ENCODE measurements at places on chromosomes 11 and 22. TPM values are rescaled to one million over a fixed set of nuclear protein-coding genes. Genes with fewer than 3 reads are reported as not detected.
A peak's percentile ranks its signal among the peaks of the same experiment; 100 is the strongest.

- ATAC-seq: no peak
Measured at GRCh38 chr11:128690665-128691101, 3.2 kb upstream of the FLI1 start.

DNA sequence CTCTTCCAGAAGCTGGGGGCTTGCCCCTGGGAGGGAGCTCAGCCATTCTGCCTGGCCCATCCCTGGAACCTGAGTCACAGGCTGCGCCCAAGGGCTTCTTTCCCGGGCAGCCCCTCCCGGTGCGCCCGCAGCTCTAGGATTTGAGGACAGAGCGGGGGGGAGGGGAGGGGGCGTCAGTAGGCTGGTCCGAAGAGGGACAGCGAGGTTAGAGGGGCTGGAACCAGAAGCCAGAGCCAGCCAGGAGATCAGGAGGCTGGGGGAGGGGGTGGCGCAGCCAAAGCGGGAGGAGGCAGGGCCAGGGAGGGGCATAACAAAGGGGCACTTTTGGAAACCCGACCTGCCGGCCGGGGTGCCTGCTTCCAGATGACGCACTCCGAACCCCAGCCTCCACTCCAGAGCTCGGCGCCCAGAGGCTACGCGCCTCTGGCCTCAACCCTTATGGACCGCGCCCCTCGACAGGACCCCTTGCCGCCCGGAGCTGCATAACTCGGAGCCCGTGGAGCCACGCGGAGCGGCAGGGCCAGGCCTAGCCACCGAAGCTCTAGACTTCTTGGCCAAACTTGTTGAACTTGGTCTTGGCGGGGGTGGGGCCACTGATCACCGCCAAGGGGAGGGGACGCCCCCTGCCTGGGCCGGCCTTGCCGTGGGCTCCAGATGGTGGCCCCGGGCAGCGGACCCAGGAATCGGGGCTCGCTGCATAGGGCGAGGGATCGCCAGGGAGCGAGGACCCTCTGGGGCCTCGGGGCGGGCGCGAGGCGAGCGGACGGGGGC lies 744 bp downstream of the PACSIN3 start:
- peak; percentile 19 for ATAC-seq

GRCh38 chr11:68776442-68777235 lies 25.3 kb upstream of the TESMIN start:
- no peak for ATAC-seq

- no peak for ATAC-seq
Measured at GRCh38 chr11:85316967-85317366, 310.2 kb downstream of the DLG2 start.

- ATAC-seq: peak; percentile 87
Measured at GRCh38 chr22:43867839-43868635, 5.7 kb upstream of the SULT4A1 start.

DNA sequence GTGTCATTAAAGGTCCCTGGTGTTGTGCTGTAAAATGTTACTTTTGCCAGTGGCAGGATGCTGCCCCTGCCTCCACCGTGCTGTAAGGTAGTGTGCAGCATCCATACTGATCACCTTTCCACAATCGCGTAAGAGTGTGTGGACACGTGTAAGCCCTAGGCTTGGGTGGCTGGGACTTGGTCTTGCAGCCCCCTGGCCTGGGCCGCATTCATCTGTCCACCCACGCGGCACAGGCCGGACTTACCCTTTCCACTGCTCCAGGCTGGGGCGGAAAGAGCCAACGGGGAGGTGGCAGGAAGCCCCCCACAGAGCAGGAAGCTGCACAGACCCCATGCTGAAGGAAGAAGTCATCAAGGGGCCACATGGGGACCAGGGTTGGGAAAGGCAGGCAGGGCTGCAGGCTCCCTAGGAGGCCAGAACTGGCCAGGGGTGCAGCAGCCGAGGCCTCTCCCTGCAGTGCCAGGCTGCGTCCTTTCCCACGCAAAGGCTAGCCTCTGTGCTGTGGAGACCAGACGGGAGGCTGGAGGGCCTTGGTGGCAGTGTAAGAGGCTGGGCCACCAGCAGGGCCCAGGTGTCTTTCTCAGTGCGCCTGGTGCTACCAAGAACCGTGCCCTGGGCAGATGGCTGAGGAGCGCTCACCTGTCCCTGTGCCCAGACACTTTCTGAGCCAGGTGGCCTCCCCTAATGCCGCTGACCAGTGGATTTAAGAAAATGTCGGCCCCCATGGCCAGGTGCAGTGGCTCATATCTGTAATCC lies 11.7 kb upstream of the TMEM191C start:
- ATAC-seq: no peak

- no peak for ATAC-seq
Measured at GRCh38 chr11:21588754-21589153, 604.1 kb upstream of the ANO5 start.

DNA sequence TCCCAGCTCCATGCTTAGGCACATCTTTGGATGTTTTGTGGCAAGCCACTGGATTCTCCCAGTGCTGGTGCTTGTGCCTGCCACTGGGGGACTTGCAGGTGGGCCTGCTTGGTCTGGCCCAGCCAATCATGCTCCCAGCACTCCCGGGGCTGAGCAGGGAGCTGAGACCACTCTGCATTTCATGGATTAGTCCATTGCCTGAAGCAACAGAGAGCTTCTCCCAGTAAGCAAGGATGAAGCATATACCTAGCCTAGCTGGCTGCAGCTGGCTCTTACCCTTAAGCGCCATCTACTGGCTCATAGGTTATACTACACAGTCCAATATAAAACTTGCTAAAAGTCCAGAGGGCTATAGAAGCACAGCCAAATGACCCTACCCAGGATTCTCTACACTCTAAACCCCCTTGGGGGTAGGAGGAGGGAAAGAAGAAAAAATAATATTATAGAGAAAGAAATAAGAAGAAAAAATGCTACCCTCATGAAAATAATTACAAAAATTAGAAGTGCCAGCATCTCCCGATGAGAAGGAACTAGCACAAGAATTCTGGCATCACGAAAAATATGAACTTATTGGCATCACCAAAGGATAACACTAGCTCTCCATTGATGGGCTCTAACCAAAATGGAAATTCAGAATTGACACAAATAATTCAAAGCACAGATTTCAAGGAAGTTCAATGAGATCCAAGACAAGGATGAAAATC lies 275.3 kb downstream of the C11orf87 start:
- ATAC-seq: peak; percentile 96

- no peak for ATAC-seq
Measured at GRCh38 chr11:3803726-3804495, 4.4 kb upstream of the PGAP2 start.

DNA sequence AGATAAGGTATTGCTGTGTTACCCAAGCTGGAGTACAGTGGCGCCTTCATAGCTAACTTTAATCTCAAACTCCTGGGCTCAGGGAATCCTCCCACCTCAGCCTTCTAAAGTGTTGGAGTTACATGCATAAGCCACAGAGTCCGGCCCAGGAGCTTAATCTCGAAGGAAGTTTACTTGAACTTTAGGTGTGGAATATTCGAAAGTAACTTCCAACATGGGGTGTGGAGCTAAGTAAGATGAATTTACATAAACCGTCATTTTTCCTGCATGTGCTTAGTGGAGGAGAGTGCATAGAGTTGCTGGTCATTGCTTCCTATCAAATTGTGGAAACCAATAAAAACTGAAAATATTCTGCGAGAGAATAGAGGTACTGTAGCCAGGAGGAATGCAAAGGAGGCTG lies 1.5 kb downstream of the ATG13 start:
- no peak for ATAC-seq

- no peak for ATAC-seq
Measured at GRCh38 chr11:59708537-59708936, 5.1 kb downstream of the OR10V1 start.

- no peak for ATAC-seq
Measured at GRCh38 chr11:17294033-17294432, 17.5 kb downstream of the NUCB2 start.

GRCh38 chr11:126280595-126280994 lies 2.3 kb upstream of the TIRAP start:
- ATAC-seq: no peak

DNA sequence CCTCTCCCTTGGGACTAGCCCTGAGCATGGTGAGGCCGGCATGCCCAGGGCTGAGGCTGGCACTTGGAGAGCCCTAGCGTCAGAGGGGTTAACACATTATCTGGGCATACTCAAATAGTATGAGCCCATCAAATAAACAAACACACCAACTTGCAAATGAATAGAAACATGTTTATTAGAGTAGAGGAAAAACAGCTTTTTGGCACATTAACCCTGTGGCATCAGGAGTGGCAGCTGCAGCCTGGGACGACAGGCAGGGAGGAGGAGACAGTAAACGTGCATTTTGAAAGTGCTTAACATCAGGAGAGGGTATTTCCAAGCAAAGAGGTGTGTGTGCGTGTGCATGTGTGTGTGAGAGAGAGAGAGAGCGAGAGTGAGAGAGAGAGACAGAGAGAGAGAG lies 684.9 kb downstream of the NTM start:
- no peak for ATAC-seq

- no peak for ATAC-seq
Measured at GRCh38 chr22:42001121-42001520, 2.5 kb downstream of the WBP2NL start.

DNA sequence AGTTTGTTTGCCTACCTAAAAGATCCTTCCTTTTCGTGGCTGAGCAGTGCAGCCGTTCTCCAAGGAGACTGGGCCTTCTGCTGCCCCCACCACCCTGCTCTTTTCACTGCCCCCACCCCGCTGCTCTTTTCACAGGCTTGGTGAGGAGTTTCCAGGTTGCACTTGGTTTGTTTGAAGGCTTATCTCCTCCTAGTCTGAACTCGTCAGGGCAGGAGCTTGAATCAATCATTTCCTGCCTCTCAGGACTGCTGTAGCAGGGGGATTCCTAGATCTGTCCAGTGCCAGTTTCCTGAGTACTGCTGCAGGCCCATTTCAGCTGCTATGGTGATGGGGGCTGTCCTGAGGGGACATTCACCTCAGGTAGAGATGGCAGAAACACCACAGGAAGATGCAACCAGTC lies 10.0 kb downstream of the MED15 start:
- no peak for ATAC-seq

- peak; percentile 97 for ATAC-seq
Measured at GRCh38 chr22:45290410-45290936, 5.7 kb downstream of the UPK3A start.

DNA sequence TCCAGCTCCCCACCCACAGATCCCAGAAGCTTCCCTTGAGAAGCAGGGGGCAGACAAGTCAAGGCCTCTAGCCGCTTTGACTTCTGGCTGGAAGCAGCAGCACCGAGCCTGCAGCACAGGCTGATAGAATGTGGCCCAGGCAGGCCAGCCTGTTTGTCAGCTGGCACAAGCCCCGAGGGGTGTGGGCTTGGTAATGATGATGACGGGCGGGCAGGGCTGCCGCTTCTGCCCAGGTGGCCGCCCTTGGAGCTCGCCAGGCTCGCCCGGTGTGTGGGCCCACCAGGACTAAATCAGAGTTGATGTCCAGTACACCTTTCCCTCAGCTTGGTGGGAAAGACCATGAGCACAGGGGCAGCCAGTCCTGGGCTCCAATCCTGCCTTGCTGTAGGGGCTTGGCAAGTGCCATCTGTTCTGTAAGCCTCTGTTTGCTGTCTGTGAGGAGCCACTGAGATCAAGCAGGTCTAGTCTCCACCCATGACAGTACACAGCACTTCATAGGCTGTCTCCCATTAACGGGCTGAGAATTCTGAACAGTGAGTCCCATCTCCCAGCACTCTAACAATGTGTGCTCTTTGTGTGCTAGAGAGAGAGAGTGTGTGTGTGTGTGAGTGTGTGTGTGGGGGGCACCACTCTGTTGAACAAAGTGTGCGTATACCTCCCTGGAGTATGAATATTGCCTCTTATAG lies 26.8 kb downstream of the MICAL2 start:
- ATAC-seq: no peak

DNA sequence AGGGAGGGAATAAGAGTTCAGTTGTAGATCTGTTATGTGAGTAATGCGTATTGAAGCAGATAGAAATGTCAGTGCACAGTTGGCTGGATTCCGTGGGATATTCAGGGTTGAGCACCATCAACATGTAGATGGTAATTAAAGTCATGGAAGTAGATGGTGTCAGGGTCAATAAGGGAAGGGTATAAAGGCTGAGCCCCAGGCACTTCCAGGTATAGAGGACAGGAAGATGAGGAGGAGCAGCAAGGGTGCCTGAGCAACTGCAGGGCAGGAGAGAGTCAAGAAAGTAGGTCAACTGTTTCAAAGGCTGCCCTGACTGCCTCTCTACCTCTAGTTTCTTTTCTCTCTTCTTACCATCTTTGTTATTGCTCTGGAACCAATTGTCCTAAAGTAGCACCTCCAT lies 85.9 kb downstream of the MICAL2 start:
- ATAC-seq: no peak

Gene APOBEC3F
- 4.0 TPM for total RNA-seq

Gene MAPK11
- 20.2 TPM for total RNA-seq

Gene CSKMT
- 90.2 TPM for total RNA-seq

Gene TSGA10IP
- 0.97 TPM for total RNA-seq

Gene TRIM44
- total RNA-seq: 15.7 TPM

Gene NEFH
- 10.4 TPM for total RNA-seq

Gene HORMAD2
- total RNA-seq: 0.27 TPM

Gene TIGD3
- total RNA-seq: 1.4 TPM

Gene TST
- total RNA-seq: 5.5 TPM

Gene TP53AIP1
- total RNA-seq: 1.3 TPM

Gene TENM4
- 11.2 TPM for total RNA-seq

Gene USP2
- total RNA-seq: 10.4 TPM

Gene DERL3
- 0.56 TPM for total RNA-seq

Gene CDKN1C
- total RNA-seq: 34.5 TPM

Gene OR9I1
- total RNA-seq: not detected
